ENCODE measurements at places on chromosomes 13 and 19.

GRCh38 chr13:113080361-113080831 lies 25.2 kb upstream of the F7 start:
- DNase-seq: no peak

- no peak for DNase-seq
Observed at GRCh38 chr13:20428666-20429644, 96.7 kb downstream of the CRYL1 start.

DNA sequence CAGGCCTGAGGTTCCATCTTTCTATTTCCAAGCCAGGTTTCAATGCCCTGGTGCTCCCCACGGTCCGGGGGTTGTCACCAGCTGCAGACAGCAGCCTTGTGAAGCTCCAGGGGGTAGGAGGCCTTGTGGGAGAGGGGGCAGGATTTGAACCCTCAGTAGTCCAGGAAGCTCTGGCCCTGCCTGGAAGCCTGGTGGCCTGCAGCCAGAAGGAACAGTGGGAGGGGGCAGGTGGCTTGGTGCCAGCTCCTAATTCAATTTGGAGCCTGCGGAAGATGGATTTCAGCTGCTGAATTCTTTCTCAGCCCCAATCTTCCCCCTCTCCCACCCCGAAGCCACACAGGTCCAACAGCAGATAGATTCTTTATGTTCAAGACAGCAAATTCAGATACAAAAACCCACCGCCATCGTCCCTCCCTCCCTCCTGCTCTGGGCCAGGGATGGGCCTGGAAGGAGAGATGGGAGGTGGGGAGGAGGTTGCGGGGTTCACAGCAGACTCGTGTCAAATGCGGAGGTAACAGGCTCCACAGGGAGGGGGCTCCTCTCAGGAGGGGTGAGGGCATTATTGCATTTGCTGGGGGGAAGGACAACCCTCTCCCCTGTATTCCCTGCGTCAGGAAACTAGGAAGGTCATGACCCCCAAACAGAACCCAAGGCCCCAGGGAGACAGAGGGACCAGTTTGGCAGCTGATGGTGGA lies 2.4 kb upstream of the PTGER1 start:
- DNase-seq: no peak

DNA sequence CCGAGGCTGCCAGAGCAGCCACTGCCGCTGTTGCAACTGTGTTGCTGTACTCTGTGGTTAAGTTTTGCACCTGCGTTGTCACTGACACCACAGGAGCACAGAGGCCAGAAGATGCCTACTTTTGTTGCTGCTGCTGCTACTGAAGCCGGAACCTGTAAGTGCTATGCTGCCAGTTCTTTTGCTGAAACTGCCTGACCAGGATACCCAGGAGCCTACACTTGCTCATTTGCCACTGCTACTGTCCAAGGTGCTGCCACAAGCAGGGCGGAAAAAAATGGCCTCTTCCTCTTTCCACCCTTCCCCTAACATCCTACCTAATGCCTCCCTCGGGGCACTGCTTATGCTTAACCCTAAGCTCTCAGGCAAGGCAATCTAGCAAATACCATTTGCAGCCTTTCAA lies 29.0 kb upstream of the NBEA start:
- DNase-seq: no peak

DNA sequence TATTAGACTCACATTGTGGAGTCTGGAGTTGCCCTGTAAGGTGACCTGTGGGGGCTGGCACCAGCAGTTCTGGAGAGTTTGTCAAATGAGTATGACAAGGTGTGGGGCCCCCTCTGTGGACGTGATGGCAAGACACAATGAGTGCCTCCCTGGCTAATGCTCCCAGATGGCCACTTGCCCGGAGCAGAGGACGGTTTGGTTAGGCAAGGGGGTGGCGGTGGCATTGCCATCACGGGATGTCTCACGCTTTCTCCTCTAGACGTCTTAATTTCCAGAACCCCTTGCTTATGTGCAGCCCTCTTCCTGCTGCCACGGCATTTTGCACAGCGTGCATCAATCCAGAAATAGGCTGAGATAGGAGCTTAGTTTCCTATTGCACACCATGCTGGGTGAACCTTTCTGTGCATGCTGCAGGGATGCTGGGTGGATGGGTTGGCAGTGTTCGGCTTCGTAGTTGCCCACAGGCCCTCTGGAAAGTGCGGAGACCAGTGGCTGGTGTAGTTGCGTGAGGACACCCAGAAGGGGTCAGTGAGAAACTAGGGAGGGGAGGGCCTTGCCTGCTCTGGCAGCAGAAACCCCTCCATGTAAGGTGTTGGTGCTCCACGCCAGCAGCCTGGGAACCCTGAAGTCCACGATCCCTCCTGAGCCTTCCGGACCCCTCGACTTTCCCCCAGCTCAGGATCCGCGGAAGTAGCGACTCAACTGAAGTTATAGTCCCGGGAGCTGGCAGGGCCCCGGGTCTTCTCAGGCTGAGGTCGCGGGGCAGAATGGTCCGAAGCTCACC lies 18.1 kb upstream of the LRP3 start:
- no peak for DNase-seq

DNA sequence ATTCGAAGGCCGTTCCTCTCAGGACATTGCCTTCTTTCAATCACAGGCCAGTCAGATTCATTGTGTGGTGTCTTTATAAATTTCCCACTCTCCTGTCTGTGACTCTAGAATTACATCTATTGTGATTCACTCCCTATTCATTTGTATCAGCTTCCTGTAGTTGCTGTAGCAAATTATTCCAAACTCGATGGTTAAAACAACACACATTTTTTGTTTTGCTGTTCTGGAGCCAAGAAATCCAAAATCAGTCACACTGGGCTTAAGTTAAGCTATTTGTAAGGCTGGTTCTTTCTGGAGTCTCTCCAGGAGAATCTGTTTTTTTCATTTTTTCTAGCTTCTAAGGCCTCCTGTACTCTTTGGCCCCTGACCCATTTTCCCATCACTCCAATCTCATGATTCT lies 1487.0 kb upstream of the SLC10A2 start:
- no peak for DNase-seq

GRCh38 chr19:7153022-7153421 lies 83.5 kb downstream of the ZNF557 start:
- no peak for DNase-seq

- no peak for DNase-seq
Observed at GRCh38 chr19:55223291-55224037, 5.1 kb downstream of the TMEM86B start.

DNA sequence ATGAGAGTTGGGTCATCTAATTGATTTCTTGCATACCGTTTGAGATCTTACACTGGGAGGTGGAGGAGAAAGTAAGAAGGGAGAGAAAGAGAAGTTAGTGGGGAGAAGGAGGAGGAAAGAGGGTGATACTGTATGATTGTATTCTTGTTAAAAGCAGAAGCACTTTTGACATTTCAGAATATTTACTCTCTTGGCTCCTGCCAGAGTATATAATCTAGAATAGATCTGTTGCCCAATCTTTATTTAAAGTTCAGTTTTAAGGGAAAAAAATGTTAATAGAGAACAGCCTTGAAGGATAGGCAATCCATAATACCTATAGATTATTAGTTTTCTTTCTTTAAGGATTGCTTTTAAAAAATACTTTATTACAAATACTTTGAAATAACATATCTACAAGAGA lies 41.5 kb downstream of the PDS5B start:
- no peak for DNase-seq

DNA sequence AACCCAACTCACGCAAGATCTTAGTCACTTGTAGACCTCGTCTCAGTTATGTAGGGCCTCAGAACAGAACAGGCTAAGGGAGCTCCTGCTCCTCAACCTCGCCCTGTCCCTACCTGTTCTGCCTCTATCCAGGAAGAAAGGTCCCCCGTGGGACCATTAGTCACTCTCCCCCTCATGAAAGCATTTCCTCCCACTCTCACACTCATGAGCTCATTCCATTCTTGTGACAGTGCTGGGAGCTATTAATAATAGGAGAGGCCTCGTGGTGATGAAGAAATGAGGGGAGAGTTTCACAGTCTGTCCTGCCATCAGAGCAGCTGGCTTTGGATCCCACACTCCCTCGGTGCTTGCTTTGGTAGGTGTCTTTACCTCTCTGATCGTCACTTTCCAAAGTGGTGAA lies 10.2 kb downstream of the PPP2R1A start:
- no peak for DNase-seq

DNA sequence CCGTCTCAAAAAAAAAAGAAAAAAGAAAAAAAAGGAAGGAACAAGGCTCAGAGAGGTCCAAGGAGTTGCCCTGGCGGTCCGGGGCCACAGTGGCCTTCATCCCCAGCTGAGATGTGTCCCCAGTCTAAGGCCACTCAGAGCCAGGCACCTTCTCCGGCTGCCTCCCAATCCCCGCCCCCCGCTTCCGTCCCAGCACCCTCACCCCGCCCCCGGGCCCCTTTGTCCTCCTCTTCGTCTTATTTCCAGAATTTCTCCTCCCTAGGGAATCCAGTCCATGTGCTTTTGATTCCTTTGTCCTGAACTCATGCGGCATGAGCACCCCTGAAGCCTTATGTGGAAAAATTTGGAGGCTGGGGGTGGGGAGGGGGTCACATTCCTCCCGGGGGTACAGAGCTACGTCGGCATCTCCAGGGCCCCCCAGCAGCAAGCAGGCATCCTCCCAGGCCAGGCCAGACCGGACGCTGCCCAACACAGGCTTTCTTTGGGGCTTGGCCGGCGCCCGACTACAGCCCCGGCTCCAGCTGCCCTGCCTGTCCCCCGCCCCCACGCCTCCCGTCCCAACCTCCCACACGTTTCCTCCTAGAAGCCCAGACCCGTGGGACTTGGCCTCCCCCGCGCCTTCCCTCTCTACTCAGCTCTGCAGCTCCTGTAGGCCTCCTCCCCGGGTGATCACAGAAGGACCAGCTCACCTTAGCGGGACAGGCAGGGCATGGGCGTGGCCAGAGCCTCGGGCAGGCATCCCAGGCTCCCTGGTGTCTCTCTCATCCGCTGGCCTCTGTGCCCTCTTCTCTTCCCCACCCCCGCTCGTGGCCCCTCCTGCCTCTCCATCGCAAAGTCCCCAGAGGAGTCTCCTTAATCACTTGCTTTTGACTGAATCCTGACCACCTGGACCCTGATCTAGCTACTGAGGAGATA lies 17.8 kb upstream of the ADGRE5 start:
- no peak for DNase-seq

- DNase-seq: no peak
Observed at GRCh38 chr19:50329146-50329925, at the start of gene KCNC3. Gene KCNC3 (minus strand): TSS chr19:50329377. CDS start chr19:50329082, 295 bp downstream.

- DNase-seq: no peak
Observed at GRCh38 chr13:22505489-22505888, 675.3 kb upstream of the SGCG start.

- DNase-seq: no peak
Observed at GRCh38 chr13:64074971-64075474, 2659.4 kb upstream of the PCDH20 start.

DNA sequence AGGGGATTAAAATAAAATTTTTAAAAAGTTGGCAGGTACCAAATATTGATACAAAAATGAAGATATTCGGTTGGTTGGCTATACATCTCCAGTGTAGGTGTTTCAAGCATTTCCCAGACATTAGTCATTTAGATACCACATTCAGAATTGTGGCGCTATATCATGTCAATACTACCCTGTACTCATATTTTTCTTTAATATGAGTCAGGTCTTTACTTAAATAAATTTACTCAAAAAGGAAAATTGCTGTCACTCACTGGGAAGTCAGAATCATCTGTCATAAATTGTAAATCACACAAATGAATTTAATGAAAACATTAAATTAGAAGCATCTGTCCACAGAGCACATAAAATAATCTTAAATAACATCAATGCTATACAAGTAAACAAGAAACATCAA lies 134.2 kb downstream of the TSHZ3 start:
- DNase-seq: no peak

DNA sequence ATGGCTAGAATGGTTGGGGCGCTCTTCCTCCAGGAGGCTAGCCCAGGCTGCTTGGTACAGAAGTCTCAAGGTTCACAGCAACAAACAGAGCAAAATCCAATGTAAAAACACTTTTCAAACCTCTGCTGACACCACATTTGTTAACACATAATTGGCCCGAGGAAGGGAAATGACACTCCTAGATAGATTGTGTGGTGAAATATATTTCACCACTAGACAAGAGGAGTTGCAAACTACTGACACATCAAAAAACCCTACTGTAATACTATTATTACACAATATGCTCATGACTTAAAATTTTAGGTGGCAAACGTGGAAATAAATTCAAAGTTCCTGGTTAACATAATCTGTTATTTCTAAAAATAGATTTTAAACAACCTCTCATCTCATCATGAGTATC lies 643.6 kb downstream of the PCDH9 start:
- no peak for DNase-seq

GRCh38 chr13:78323848-78324247 lies 279.5 kb downstream of the POU4F1 start:
- no peak for DNase-seq

GRCh38 chr19:29248332-29248844 lies 35.4 kb upstream of the UQCRFS1 start:
- no peak for DNase-seq

DNA sequence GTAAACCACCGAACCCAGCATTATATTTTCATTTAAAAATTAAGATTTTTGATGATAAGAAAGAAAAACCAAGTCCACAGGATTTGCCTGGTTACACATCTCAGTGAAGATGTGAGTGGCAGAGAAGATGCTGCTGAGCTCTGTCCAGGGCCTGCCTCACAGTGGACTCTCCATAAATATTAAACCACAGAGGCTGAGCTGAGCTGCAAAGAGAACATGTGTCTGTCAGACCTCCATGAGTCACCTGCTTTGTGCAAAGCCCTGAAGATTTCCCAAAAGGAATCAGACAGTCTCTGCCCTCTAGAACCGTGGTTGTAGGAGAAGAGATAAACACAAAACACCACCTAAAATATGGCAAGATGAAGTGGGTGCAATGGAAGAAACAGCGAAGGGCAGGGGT lies 127.2 kb upstream of the TSC22D1 start:
- no peak for DNase-seq

GRCh38 chr19:42285541-42285941 lies 16.4 kb upstream of the PRR19 start:
- no peak for DNase-seq

DNA sequence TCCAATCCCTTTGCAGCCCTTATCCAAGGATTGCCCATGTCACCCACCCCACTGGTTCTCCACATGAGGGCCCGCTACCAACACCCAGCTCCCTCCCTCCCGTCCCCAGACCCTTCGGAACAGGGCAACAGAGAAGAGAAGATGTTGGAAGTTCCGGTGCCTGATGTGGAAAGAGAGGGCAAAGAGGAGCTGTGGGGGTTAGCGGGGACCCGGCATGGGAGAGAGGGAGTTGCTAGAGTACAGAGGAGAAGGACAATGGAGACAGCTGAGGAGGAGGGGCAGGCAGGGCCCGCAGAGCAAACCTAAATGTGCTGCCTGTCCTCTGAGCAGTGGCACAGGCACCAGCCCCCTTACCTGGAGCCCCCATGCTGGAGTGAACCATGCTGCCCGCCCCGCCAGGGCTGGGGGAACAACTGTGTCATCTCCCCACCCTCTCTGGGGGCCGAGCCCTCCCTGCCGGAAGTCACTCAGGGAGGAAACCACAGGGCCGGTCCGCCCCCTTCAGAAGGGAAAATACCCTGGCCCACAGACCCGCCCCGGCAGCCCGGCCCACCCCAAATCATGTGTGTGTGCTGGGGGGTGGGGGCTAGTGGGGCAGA lies at the start of gene POU2F2:
Gene POU2F2 (minus strand): TSS at position 417 of the 599 bp plus-strand sequence. CDS start 35 bp downstream, at position 382.
- DNase-seq: no peak

- no peak for DNase-seq
Observed at GRCh38 chr13:51697855-51698254, 106.1 kb downstream of the DHRS12 start.

- DNase-seq: no peak
Observed at GRCh38 chr19:35421362-35421761, 26.7 kb upstream of the FFAR2 start.

GRCh38 chr13:111241862-111242261 lies 78.6 kb upstream of the TEX29 start:
- DNase-seq: no peak

- DNase-seq: no peak
Observed at GRCh38 chr13:57748096-57748495, 116.6 kb downstream of the PCDH17 start.

GRCh38 chr19:4871711-4872110 lies 4.2 kb upstream of the PLIN3 start:
- no peak for DNase-seq

Data from vagina (tissue), 2 donors.